Thoracic aorta (tissue), 2 donors: ENCODE measurements at places on chromosomes 16 and 17. TPM values are rescaled to one million over a fixed set of nuclear protein-coding genes. Genes with fewer than 3 reads are reported as not detected.

DNA sequence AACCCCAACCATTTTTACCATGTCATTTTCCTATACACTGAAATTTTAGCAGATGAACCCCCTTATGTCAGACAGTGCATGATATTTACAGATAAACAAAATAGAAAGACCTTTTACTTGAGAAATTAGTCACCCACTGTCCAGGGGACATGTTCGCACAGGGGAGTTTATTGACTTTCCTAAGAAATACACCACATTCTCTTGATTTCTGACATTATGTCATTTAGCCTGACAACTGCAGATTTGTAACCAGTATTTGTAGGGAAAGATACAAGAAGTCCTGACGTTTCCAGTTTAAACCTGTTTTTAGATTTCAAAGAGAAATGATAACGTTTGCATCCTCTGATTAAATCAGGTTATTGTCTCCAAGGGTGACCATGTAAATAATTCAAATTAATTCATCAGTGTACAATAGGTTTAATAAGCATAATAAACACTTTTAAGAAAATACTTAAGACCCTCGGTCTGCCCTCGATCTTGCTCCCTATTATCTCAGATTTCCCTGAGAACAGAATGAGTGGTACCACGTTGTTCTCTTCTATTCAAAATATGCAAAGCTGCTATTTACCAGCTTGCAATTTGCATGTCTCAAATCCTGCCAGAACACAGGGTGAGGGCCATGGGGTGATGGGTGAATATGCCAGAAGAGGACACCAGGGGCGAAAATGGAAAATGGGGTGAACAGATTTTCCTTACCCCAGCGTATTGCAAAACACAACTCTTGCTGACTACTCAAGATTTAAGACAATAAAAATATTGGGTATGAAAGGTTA is 2.1 kb upstream of the LYRM9 start:
- DNase-seq, result no peak

DNA sequence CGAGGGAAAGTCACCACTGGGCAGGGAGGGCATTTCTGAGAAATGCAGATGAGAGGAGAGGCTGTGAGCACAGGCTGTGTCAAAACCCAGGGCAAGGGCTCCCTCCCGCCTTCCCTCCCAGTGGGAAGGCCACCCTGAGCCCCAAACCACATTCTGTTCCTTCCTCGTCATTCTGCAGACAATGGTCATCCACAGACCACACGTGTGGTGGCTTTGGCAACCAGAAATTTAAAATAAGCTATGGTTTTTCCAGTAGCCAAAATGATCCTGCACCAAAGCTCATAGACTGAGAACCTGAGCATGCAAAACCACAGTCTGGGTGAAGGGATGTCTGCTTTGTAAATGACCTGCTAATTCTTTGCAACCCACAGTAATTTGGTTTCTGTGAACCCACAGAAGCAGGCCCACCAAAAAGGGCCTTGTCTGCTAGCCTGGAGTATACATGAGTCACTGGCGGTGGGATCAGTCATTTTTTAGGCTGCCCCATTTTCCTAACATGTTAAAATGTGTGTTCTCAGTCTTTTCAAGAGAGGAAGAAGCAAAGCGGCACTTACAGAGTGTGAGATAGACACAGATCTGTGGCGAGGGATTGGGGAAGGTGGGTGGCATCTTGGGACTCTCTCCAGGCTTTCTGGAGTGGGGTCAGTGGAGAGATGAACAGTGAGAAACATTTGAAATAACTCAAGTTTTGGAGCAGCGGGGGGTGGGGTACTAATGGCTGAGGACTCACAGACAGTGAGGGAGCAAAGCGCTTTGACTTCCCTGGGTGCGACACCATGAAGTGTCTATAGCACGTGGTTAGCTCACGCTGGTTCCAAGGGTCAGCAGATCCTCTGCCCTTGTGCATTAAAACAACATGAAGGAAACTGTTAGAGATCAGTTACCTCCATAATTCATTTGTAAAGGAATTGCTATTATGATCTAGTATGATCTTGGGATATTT is 20.5 kb downstream of the GRB7 start:
- H3K27me3 ChIP-seq, result no peaks in the 10 kb centered on the region
- no peaks in the 10 kb centered on the region for H3K36me3 ChIP-seq
- H3K4me1 ChIP-seq, result peaks cover 12% of the 10 kb centered on the region
- H3K27ac ChIP-seq, result no peak overlapping the region
- no peak overlapping the region for H3K4me3 ChIP-seq
- DNase-seq, result no peak

The HS3ST4 gene
- total RNA-seq, result not detected

DNA sequence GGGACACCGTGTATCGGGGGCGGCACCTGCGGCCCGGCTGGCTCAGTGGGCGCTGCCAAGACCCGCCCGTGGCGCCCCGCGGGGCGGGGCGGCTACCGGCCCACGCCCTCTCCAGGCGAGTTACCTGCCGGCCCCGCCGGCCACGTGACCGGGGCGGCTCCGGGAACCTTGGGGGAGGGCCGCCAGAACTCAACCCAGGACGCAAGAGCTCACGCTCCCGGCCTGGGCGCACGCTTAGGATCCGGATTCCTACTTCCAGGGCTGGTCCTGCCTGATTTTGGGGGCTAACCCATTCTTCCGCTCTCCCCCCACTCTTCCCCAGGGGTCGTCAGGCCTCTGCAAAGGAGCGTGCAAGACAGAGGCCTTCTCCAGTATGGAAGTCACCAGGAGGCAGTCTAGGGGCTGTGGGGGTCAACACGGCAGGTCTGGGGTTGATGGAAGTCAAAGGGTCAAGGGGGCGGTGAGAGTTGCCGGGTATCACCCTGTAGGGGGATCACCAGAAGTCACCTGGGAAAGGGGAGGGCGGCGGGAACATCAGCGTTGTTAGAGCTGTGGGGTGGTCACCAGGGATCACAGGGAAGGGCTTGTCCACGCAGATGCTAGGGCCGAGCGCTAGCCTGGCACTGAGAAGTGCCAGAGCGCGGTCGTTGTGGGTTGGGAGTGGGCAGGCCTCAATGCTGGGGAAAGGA is 354 bp upstream of the ESRP2 start:
- no peaks in the 10 kb centered on the region for H3K36me3 ChIP-seq
- H3K27ac ChIP-seq, result no peak overlapping the region
- H3K27me3 ChIP-seq, result no peaks in the 10 kb centered on the region
- peaks cover 8% of the 10 kb centered on the region for H3K4me1 ChIP-seq
- no peak for DNase-seq

- H3K4me3 ChIP-seq, result peak overlapping the region; percentile 88
- peaks cover 35% of the 10 kb centered on the region for H3K4me1 ChIP-seq
- H3K36me3 ChIP-seq, result peaks cover 10% of the 10 kb centered on the region
- no peaks in the 10 kb centered on the region for H3K27me3 ChIP-seq
- no peak for DNase-seq
Measured at GRCh38 chr16:14629612-14629918, 495 bp downstream of the PARN start.
